ENCODE measurements at places on chromosomes 1 and 21.

- DNase-seq: no peak
These were observed 123.2 kb downstream of the DMRTB1 start for GRCh38 chr1:53582211-53583020.

DNA sequence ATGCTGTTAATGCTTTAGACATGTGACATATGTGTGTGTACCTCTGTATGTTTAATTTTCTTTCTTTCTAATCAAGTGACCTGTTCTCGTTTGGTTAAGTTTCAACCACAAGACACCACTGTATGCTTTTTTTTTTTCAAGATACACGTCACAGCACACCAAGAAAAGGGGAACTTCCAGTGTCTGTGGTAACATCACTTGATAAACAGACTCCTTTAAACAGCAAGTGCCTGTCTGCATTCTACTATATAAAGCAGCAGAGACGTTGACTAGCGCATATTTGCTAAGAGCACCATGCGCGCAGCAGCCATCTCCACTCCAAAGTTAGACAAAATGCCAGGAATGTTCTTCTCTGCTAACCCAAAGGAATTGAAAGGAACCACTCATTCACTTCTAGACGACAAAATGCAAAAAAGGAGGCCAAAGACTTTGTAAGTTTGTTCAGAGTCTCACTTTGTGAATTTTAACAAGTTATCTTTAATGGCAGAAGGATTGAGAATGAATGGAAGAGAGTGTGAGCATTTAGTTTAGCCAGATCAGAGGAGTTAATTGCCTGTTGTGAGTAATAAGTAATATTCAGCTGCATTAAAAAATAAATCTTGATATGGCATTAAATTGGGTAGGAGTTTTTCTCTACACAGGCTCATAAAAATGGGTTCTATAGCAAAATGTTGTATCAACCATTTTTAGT is at the start of gene RGS1:
TSS of gene RGS1 (plus strand) at position 275 of the 691 bp plus-strand sequence. CDS start at position 295, 20 bp downstream.
- no peak for DNase-seq

DNA sequence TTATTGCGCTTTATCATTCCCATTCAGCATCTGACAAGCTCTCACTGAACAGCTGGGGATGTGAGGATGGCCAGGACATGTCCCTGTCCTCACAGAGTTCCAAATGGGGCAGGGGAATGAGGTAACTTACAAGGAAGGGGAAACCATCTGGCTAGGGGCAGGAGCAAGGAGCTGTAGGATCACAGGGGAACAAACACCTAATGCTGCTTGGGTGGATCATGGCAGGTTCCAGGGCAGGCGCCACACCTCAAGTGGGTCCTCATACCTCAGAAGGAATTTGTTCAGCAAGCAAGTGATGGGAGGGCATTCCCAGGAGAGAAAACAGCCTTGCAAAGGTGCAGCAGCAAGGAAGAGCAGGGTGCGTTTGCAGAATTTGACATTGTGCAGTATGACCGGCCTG is 35.1 kb upstream of the GRIK3 start:
- DNase-seq: no peak

DNA sequence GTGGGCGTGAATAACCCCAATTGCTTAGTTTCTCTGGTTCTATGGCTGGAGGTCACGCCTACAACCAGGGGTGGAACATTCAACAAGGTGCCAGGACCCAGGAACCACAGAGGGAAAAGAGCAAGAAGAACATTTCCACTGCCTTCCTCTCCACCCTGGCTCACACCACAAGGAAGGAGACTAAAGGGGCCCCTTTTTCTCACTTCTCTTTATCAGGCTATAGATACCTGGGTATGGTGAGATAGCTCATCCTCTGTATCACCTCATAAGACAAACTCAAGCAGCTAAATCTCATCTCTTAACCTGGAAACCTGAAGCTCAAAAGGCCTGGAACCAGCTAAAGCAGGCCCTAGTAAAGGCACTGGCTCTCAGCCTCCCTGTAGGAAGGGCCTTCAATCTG is 438.8 kb upstream of the OLFM3 start:
- no peak for DNase-seq

- no peak for DNase-seq
These were observed 261.9 kb downstream of the VAV3 start for GRCh38 chr1:107702946-107703571.

DNA sequence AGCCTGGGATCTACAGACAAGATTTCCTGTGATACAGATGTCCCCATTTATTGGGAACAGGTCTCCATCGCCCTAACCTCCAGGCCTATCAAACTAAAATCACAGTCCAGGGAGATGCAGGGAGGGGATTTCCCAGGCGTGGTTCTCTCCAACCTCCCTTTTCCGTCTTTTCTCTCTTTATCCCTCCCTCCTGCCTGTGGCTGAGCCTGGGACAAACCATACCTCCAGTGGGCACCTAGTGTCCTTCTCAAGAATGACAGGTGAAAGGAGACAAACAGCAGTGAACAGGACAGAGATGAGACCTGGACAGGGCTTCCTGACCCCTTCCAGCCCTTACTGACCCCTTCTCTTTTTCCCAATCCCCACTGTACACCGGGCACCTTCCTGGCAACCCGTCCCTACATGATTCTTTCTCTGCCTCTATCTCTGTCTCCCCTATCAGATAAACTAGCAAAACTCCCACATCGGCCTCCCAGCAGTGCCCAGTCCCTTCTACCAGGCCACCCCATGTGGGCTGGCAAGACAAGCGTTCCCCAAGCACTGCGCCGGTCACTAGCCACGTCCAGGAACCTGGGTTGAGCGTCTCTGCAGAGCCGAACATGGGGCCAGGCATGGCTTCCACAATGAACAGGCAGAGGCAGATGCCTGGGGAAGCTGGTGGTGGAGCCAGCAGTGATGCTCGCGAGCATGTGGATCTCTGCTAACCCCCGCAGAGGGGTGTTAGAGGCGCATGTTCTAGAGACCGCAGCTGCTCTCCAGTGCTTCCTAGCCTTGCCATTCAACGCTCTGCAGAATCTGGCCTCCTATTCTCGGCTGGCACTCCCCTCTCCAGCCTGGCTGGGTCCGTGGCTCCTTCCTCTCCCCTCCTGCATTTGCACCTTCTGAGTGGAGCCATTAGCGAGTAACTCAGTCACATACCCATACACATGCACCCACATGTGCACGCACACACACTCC is 54.7 kb downstream of the ELK4 start:
- no peak for DNase-seq

DNA sequence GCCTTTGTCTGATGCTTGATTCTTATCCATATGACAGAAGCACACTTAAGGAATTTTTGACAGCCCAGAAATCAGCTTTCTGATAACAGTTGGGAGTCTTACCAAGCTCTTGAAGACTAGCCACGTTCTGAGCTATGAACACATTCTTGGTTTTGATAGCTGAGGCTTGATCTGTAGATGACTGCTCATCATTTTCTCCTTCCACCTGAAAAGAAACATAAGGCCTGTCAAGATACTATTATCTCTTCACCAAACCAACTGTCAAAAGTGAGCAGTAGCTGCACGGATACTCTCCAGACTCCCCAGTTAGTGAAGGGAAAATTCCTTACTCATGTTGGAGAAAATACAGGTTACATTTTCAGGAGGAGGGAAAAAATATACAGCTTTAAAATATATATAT is 12.2 kb downstream of the UBR4 start:
- DNase-seq: no peak

- no peak for DNase-seq
These were observed 3.0 kb downstream of the ATP2B4 start for GRCh38 chr1:203629507-203630082.

DNA sequence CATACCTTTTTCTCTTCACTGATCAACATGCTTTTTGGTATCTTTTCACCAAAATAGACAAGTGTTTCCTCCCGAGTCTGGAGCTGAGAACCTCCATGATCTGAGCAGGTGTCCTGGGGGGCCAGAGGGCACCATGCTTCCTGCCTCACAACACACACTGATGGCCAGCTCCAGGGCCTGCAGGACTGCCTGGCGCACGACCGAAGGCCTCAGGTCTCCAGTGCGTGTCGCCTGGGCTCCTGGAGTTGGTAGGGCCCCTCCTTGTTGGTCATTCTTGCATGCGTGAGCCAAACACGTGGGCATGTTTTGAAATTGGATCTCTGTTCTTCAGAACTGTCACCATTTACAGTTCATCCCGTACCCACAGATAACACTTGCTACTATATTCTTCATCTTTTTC is 64.4 kb downstream of the SLC37A1 start:
- no peak for DNase-seq

DNA sequence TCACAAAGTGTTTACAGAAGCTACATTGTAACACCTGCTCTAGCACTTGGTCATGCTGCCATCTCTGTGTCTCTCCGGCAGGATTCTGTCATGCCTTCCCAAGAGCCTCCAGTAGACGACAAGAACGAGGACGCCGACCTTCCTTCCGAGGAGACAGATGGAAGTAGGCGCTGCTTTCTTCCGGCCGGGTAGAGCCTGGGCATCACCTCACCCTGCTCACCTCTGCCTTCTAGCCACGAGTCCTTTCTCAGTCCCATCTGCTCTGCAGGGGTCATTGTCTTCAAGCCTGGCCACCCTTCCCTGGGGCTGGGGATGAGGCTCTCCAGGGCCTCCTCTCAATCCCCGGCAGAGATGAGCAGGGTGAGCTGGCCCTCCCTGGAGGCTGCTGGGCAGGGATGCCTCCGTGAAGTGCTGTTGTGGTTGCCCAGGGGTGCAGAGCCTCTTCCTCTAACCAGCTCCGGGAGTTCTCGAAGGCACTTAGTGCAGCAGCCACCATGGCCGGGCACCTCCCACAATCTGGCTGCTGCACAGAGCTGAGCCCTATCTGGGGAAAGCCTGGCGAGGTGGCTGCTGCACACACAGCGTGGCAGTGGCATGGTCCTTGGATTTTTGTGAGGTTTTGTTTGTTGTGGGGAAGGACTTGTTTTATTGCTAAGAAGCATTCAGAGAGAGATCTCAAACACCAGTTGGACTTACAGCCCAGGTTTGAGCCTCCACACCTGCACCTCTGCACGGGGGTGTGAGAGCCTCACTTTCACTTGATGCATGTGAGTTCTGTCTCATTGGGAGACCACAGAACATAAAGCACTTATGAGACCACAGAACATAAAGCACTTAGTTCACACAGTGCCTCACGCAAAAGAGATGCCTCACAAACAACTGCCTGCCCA is 48.4 kb downstream of the FAAP20 start:
- DNase-seq: no peak

DNA sequence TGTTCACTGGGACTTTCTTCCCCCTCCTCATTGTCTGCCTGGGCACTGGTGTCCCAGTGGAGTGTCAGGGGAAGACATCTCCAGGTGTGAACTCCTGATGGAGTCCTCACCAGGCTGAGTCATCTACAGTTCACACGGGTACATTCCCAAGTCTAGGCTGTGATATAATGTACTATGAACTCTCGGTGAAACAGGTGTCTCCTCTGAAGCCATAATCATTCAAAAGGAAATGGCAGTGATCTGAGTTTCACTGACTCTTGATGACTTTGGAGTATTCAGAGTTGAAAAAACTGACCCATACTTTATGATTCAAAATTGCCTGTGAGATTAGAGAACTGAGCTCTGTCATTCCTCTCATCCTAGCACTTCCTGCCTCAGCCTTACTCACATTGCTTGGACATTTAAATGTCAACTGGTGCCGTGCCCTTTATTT is 9.1 kb downstream of the LAMC2 start:
- DNase-seq: no peak

DNA sequence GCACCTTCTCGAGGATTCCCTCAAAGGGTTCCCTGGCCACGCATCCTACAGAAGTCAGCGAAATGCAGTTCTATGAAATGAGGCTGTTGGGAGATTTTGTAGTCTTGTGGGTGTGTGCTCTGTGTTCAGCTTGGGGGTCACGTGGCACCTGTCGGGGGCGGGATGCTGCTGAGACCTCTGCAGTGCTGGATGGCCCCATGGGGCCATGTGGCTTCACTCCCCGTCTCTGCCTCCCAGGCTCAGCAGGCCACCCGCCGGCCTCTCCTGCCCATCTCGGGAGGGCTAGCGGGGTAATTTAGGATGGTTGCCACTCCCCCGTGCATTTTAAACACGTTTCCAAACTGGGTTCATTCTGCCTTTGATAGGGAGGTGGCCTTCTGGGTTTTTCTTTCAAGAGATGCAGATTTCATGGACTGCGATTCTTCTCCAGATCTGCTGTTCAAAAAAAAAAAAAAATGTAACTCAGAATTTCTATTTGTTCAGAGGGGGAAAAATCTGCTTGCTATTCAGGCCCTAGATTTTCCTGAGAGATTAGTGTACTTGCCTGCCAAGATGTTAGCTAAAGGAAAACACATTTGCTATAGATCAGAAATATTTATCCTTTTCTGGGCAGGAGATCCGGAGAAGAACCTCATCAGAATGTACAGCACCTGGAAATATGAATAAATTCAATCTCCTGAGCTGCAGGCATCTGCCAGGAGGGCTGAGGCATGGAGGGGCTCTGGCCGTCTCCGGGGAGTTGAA is 277.2 kb upstream of the VAMP3 start:
- no peak for DNase-seq

GRCh38 chr1:220878191-220879075 is 810 bp upstream of the HLX start:
- no peak for DNase-seq

GRCh38 chr1:217482356-217483102 is 148.4 kb downstream of the GPATCH2 start:
- DNase-seq: no peak

DNA sequence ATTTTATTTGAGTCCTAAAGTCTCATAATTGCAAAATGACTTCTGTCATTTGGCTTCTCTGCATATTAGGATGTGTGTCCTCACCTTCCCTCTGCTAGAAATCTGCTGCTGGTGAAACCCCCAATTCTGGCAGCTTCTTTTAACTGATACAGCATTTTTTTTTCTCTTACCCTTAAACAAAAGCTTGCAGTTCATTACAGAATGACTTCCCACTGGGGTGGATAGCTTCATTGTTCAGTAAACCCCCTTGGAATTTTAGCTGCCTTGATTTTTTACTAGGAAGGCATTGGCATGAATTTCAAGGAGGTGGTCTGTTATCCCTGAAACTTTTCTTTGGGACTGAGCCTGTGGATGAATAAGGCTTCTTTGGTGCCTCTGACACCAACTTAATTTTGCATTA is 16.8 kb downstream of the TSEN15 start:
- DNase-seq: no peak

DNA sequence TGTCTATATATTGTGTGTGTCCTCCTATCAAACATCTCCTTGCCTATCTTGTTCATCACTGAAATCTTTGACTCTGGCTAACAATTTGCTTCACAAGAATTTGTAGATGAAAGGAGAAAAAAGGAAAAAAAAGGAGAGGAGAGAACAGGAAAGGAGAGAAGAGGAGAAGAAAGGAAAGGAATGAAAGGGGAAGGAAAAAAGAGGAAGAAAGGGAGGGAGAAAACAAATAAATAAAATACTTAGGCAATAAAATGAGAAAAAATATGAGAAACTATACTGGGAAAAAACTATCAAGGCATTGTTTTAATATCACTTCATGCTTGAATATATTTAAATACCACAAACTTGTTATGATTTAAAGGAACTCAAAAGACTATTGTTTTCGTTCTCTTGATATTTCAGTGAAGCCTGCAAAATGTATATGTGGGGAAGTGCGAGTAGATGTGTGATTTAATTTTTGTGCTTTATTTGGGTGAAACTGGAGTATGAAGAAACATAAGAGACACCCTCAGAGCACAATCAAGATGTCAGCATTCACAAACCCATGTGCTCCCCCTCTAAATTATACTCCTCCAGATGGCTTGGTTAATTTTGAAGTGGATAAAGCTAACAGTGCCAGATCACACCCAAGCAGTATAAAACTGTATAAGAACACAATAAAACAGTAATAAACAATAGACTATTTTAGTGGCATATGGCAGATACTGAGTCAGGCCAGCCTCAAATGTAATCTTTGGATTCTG is 205.7 kb upstream of the SAMSN1 start:
- no peak for DNase-seq

- DNase-seq: no peak
These were observed 3.3 kb downstream of the PDZK1IP1 start for GRCh38 chr1:47186267-47187185.
